ENCODE measurements at places on chromosomes 3 and 15.

- no peak for DNase-seq
Measured at GRCh38 chr3:23588547-23588946, 217.2 kb upstream of the UBE2E1 start.

- DNase-seq: peak; percentile 58
Measured at GRCh38 chr15:80978685-80979329, 10.8 kb downstream of the MESD start.

GRCh38 chr3:127028781-127029657 is 46.1 kb downstream of the PLXNA1 start:
- DNase-seq: no peak

DNA sequence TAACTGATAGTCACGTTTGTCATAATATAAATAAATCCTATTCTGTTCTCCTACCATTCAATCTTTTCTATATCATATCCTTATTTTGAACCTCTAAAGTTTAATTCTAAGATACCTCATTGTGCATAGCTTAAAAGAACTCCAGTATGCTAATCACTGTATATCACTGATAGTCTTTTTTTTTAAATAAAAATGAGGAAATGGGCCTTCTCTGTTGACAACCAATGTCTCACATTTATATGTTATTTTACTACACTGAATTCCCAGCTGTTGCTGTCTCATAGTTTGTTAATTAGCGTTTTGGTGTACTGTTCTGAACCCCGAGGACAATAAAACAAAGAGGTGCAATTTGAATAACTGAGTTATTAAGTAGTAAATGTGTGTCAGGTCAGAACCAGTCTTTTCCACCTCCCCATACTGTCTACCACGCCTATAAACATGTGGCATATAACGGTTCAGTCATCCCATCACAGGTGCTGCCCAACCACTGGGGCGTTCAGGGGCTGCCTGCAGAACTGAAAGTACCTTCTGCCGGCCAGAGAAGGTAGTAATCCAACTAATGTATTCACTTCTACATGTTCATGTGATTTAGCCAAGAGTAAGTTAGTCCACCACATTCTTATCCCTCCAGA is 14.9 kb downstream of the CBLB start:
- DNase-seq: no peak

GRCh38 chr3:41846850-41847249 is 115.1 kb downstream of the ULK4 start:
- no peak for DNase-seq

DNA sequence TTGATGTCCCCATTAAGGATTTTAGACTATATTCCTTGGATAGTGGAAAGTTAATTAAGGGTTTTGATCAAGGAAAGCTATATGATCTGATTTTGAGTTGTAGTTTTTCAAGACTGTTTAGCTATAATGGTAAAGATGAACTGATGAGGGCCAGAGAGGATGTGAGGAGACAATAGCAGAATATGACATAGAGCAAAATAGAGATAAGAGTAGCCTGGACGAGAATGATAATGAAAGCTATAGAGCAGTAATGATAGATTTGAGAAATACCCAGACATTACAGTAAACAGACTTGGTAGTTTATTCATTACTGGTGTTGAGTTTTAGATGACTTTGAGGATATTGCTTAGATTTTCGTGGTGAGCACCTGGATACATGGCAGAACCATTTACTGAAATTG is 3.8 kb downstream of the SUCNR1 start:
- no peak for DNase-seq

GRCh38 chr3:58237238-58237940 is at the start of gene ABHD6:
Gene ABHD6, plus strand, starts transcription at chr3:58237792. Its CDS starts 18,795 bp downstream, at chr3:58256587.
- DNase-seq: peak; percentile 74

GRCh38 chr3:137693791-137694190 is 70.3 kb upstream of the SOX14 start:
- no peak for DNase-seq

- peak; percentile 72 for DNase-seq
Measured at GRCh38 chr3:105365391-105366325, 1.1 kb upstream of the ALCAM start.

GRCh38 chr3:69104586-69104985 is 17.8 kb downstream of the LMOD3 start:
- DNase-seq: no peak

DNA sequence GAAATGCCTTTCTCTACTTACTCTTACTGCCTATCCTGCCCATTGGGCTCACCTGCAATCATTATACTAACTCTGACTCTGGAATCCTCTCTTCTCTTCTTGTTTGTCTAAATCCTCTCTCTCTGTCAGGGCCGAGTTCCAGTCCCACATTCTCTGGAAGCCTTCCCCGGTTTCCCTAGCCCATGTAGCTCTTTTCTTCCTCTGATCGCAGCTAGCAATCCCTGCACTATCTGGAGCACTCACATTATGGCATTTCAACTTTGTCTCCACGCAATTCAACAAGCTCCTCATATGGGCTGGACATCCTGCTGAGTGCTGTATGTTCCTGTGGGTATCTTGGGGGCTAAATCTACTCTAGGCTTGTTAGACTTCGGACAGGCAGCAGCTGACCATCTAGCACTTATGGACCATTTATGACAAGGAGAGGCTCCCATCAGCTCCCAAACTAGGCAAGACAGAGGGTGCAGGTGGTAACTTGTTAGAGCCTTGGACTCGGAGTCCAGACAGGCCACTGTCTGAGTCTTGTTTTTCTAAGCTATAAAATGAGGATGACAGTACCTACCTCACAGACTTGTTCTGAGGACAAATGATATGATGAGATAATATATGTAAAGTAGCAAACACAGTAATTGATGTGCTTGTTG is 58.3 kb downstream of the EPHB3 start:
- DNase-seq: no peak

DNA sequence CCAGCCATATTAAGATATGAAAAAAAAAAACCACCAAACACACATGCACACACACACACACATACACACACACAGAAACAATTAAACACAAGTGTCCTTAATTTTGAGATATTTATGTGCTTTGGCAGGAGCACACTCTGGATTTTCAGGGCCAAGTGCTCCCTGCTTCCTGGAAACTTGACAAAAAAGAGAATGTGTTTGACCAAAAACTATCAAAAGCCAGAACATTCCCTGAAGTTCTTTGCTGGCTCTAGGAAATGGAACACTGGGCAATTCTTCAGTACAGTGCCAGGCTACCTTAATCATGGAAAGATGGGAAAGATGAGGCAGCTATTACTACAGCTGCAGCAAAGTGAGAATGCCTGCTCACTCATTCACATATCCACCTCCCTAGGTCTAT is 44.6 kb downstream of the P3H2 start:
- no peak for DNase-seq

Data from ELR (cell line).